ENCODE measurements at places on chromosomes 4 and X.
A peak's percentile ranks its signal among the peaks of the same experiment; 100 is the strongest.

GRCh38 chr4:25406081-25406692, 29.1 kb downstream of the ANAPC4 start:
- no peak for DNase-seq

DNA sequence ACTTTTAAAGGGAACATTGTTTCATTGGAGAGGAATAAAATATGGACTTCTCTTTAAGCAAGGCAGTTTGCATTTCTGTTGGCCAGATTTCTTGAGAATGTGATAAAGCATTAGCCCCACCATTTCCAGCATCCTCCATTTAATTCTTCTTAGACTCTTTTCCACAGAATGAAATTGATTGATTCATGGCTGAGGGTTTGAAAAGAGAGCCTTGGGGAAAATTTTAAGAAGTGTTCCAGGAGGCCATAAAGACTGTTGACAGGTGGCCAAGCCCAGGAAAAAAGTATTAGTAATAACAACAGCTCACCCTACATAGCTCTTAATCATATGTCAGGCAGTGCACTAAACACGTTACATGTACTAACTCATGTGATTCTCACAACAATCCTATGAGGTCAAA, 53.4 kb downstream of the SHROOM3 start:
- DNase-seq: no peak

DNA sequence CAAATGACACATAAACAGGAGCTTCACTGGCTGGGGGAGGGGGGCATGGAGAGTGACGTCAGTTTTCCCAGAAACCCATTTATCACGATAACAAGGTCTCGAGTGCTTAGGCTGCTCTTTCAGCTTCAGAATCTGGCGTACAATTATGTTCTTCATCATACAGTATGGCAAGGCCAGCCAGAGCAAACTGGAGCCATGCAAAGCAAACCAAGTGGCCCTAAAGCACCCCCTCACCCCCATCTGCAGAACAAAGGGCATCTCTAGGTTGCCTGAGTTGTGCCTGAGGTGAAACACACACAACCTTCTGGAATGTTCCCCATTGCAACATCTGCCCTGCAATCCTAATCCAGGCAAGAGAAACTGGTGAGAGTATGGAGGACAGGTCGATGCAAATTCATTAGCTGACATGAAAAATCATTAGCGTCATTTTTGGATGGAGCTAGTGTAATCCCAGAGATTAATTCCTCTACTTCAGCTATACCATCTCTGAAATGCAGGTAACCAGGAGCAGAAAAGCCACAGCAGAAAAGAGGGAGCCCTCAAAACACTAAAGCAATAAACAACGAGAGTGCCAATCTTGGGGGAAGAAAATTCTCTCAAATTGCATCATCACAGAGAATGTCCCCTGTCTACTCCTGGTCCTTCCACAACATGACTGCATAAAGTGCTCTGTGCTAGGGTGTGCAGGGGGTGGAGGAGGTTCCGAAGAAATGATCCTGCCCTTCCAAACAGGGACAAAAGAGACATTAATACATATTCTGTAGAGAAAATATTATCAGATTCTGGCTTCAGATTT, 1.8 kb downstream of the SEPTIN6 start:
- DNase-seq: no peak

DNA sequence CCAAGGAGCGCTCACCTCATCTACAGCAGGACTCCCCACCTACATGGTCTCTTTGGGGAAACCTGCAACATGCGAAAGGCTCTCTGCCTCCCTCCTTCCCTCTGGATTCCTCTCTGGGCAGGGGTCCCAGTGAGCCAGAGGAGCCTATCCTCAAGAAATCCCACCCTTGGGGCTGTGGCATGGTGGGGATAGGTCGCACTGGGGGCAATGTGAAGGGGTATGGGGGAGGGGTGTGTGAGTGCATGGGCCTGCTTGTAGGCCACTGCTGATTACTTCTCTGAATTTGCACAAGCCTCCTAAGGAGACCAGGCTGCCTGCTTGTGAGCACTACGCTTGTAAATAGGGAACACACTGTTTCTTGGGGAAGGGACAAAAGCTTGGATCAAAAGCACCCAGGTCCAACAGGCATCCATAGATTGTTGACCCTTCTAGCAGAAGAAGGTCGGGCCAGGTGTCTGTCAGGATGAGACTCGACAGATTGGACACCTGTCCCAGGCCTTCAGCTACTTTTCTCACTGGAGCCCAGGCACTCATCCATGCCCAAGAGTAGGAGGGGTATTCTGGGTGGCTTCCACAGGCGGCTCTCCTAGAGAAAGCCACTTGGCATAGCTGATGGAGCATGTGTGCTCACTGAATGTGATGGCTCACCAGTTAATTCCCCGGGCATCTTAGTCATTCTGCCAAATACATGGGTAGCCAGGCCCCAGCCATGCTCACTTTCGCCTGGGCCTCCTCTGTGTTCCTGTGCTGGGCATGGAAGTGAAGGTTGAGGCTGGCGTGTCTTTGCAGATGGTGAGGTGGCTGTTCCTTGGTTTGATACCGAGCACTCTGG, 75.0 kb downstream of the NBDY start:
- DNase-seq: no peak

GRCh38 chr4:108473163-108473720, 147.1 kb upstream of the RPL34 start:
- no peak for DNase-seq

DNA sequence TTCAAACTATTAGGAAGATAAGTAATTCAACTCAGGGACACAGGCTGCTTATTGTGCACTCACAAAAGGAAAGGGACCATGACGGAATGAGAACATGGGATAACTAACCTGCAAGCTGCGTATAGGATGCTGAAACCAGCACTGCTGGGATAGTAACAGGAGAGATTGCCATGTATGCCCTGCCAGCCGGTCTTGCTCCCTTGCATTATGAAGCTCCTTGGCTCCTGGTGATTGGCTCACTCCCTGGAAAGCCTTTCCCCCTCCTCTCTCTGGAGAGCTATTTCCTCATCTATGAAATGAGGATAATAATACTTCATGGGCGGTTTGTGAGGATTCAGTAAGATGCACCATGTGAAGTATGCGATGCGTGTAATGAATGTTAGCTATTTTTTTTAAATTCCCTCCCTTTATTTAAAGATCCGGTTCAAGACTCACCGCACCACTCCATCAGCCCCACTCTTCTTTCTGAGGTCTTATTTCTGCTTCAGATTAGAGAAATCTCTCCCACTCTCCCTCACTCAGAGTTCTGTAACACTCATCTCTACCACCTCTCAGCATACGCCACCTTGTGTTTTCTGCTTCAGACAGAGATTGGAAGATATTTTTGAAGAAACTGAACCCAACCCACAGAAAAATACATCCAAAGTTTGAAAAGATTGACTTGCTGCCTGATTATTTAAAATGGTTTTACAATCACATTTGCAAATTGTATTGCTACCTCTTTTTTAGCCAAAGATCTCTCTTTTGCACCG, 18.4 kb downstream of the MSMO1 start:
- DNase-seq: no peak

- DNase-seq: no peak
Observed at GRCh38 chr4:100062921-100063320, 112.8 kb upstream of the H2AZ1 start.

GRCh38 chrX:154602226-154602625, 16.9 kb downstream of the CTAG1B start:
- no peak for DNase-seq

DNA sequence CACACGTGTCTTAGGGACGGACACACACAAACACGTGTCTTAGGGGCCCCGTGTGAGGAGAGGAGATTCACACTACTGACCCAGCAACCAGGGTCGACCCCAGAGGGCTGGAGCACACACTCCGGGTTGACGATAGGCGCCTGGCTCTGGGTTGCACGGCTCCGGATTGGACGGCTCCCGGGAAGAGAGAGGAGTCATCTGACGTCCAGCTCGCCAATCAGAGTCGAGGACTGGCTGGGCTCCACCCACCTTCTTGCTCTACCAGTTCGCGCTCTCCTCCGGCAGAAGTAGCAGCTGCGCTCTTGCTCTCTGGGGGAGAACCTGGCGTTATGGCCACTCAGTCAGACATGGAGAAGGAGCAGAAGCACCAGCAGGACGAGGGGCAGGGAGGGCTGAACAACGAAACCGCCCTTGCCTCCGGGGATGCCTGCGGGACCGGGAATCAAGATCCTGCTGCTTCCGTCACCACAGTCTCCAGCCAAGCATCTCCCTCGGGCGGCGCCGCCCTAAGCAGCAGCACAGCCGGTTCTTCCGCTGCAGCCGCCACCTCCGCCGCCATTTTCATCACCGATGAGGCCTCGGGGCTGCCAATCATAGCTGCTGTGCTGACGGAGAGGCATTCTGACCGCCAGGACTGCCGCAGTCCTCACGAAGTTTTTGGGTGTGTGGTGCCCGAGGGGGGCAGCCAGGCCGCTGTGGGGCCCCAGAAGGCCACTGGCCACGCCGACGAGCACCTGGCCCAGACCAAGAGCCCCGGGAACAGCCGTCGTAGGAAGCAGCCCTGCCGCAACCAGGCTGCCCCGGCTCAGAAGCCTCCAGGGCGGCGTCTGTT, 74.3 kb downstream of the NUDT10 start:
- DNase-seq: no peak

- DNase-seq: no peak
Observed at GRCh38 chrX:15744181-15744867, 6.3 kb downstream of the CA5B start.

GRCh38 chr4:59869559-59869958, 1330.6 kb upstream of the ADGRL3 start:
- DNase-seq: no peak

DNA sequence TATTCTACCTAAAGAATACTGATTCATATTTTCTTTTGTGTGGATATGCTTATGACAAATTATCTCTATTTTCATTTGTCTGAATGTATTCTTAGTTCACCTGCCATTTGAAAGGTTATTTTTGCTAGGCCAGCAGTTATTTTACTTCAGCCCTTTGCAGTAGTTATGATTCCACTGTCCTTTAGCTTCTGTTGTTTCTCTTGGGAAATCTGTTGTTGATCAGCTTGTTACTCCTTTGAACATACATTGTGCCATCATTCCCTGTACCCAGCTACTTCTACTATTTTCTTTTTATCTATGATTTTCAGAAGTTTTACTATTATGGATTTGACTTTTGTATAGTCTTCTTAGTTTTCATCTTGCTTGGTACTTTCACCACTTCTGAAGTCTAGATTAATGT, 37.2 kb downstream of the RBM46 start:
- no peak for DNase-seq

- DNase-seq: no peak
Observed at GRCh38 chr4:151882072-151882803, 121.4 kb upstream of the GATB start.

DNA sequence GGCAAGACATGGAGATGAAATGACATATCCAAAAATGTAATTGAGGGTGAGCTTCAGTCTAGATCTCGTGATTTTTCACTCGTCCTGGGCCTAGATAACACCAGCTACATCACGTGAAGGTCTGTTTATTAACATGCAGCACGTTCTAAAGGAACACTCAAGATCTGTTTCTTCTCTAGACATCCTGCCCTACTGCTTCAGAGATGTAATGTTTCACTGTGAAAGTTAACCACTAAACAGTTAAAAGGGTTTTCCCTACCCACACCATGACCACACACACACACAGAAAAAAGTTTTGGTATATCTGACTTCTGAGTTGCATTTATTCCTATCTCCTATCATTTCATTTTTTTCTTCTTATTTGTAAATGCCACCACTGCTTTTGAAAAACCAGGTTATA, 52.3 kb upstream of the SMIM31 start:
- no peak for DNase-seq

DNA sequence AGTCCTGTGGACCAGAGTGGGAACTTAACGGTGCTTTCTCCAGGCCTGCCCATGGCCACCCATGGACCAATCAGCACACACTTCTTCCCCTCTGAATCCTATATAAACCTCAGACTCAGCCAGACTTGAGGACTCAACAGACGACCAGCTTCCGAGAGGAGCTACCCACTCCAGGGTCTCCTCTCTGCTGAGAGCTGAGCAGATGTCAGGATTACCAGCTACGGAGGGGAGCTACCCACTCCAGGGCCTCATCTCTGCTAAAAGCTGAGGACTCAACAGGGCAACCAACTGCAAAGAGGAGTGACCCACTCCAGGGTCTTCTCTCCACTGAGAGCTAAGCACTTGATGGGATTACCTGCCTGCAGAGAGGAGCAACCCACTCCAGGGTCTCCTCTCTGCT, 80.0 kb upstream of the DDX60 start:
- peak; percentile 27 for DNase-seq

DNA sequence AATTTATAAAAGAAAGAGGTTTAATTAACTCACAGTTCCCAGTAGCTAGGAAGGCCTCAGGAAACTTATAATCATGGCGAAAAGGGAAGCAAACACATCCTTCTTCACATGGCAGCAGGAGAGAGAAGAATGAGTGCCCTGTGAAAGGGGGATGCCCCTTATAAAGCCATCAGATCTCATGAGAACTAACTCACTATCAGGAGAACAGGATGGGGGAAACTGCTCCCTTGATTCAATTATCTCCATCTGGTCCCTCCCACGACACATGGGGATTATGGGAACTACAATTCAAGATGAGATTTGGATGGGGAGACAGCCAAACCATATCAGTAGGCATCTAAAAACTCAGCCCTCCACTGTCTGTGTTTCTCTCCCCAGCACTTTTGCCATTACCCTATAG, 22.4 kb downstream of the ANK2 start:
- DNase-seq: no peak

- DNase-seq: no peak
Observed at GRCh38 chr4:189440716-189441115, 500.0 kb upstream of the FRG1 start.

- no peak for DNase-seq
Observed at GRCh38 chr4:157895205-157895604, 277.6 kb downstream of the GASK1B start.

GRCh38 chrX:127726227-127726626, 326.0 kb downstream of the ACTRT1 start:
- no peak for DNase-seq

DNA sequence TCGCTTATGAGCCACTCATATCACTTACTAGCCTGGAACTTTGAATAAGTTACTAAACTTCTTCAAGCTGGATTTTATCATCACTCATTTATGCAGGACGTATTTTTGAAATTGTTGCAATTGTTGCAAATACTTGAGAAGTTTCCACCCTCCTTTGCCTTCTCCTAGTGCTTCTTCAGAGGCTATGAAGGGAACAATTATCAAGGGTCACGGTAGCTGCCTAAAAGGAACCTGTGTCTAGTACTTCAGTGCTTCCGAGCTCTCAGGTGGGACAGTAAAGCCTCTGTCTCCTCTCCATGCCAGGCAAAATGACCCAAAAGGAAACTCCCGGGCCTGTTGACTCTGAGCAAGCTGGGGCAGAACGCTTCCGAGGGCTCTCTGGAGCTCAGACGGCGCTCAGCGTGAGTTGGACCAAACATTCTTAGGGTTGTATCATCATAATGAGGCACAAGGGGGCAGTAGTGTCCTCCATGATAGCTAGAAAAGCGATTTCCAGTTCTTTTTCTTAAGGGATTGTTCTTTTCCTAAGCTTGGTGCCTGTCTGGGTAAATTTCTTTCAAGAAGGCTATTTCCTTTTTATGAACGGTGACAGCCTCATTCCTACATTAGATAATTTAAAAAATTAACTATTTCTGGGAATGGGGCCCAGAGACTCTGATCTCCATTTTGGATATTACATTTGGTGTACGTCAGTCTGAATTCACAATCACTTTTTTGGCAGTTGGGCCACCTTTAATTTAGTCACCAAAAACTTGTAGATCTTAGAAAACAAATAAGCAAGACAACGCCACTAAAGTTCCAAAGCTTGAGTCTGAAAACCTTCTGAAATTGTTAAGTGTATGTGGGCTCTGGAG, 73.1 kb downstream of the PACRGL start:
- DNase-seq: peak; percentile 32
